Left lung (tissue), 14 donors: ENCODE measurements at places on chromosomes 5 and 9. TPM values are rescaled to one million over a fixed set of nuclear protein-coding genes. Genes with fewer than 3 reads are reported as not detected.

GRCh38 chr9:129102791-129103594 lies 7.6 kb downstream of the CRAT start:
- DNase-seq = no peak

GRCh38 chr9:70678153-70678552 lies 263.7 kb upstream of the KLF9 start:
- no peak for DNase-seq

LCN12 gene
- 20.9 TPM for polyA plus RNA-seq

C7 gene
- polyA plus RNA-seq = 559 TPM

DNA sequence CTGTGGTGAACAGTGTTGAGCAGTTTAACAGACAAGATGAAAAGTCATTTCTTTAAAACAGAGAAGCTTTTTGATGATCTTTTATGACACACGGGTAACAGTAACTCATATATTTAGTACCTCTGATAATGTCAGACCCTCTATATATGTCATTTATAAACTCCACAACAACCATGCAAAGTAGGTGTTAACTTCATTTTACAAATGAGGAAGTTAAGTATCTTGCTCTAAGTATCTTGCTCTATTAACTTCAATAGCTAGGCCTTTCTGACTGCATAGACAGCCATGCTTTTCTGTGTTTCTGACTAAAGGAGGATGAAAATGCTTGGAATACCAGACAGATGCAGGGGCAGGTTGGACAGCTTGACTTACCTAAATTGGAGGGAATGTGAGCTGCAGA lies 1.8 kb downstream of the NUDT2 start:
- DNase-seq = no peak

DNA sequence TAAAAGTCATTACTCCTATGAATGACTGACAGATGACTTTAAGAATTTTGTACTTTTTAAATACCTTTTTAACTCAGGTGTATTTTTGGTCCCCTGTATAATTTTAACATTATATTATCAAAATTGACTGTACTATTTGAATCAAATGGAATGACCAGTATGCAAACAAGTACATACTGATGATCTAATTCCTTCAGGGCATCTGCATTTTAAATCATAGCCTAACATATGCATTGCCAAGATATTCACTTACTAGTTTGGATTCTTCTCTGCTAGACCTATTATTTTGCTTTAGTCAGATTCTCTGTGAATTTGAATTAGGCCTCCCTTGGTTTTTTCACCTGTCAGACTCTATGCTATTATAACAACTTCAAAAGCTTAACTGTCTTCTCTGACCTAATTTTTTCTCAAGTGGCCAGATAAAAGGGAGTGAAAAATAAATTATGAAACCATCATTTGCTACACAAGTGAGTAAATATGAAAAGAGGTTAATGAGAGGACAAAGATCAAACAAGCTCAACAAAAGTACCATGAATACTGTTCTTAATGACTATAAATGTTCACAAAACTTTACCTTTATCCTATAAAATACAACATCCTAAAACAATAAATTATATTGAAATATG lies 1505.2 kb upstream of the CDH9 start:
- no peak for DNase-seq

LEAP2 gene
- 3.8 TPM for polyA plus RNA-seq

DNA sequence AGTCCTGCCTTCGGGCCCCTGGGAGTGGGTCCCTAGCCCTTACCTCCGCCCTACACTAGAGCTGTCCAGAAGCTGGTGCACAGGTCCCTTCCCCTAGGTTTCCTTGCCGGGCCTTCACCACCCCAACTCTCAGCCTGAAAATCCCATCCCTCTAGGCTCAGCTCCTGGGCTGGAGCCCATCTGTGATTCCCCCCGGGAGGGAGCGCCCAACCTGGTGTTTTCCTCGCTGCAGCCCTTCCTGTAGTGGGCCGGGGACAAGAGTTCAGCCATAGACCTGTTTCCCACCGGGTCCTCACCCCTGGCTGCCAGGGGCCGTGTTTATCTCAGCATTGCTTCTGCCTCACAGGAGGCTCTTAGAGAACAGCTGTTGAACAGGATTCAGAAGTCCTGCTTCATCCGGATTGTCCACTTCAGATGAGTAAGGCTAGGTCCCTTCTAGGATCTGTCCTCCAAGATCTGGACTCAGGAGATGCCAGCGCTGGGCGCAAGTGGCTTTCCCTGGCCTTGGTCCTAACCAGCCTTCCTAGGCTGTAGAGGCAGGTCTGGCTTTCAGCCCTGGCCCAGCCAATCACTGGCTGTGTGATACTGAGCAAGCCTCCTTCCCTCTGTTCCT lies 965 bp downstream of the GLIPR2 start:
- DNase-seq = peak; percentile 84

- DNase-seq = no peak
Measured at GRCh38 chr5:134227259-134227658, 1.4 kb upstream of the PPP2CA start.

DNA sequence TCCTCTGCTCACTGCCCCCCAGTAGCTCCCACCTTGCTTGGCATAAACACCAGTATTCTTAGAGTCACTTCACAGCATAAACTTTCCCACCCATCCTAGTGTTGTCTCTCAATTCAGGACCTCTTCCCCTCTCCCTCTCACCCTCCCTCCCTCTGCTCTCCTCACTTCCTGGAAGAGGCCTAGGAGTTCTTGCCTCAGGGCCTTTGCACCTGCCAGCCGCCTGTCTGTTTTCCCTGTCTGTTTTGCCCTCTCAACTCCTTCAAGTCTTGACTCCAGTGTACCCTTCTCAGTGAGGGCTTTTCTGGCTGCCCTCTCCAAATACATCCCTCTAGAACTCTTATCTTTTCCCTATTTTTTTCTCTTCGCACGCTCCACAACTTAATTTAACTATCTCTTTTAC lies 86.2 kb downstream of the ENTREP1 start:
- no peak for DNase-seq

- DNase-seq = no peak
Measured at GRCh38 chr9:109419531-109419930, 78.6 kb downstream of the PTPN3 start.

ENTREP1 gene
- 49.7 TPM for polyA plus RNA-seq

ANKRD33B gene
- 0.62 TPM for polyA plus RNA-seq

- DNase-seq = no peak
Measured at GRCh38 chr5:173826428-173827350, 61.5 kb upstream of the CPEB4 start.

DNA sequence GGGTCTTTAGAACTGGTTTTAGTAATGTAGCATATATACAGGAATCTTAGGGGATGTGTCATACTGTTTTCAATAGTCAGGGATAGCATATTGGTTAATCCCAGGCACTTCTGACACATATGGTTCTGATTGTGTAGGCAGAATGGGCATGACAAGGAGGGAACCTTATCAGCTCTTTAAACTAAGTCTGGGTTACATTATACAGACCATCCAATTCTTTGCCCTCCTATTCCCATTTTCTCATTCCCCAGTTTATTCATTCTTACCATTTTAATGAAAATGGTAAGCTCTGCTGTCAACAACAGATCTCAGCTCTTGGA lies 85.1 kb downstream of the NDUFAF2 start:
- no peak for DNase-seq

PPP3R2 gene
- polyA plus RNA-seq = not detected

GRCh38 chr5:135708481-135709207 lies 125.8 kb upstream of the SLC25A48 start:
- no peak for DNase-seq

GRCh38 chr5:11427569-11427968 lies 476.7 kb downstream of the CTNND2 start:
- no peak for DNase-seq

DNA sequence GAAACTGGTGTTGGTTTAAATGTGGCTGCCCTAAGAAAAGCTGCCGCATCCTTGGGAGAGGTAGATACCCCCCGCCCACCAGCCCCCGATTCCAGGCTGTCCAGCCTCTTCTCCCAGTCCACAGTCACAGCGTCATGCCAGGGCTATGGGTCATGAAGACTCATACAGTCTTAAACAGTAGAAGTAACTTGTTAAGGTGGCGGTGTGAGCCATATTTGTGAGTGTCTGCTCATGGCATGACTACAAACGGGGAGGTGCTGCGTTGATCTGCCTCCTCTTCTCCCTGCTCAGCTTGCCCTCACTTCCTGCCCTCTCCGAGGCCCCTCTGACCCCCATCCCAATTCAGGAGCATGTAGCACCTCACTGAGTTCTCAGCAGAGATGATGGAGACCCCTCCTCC lies 20.8 kb downstream of the FGD3 start:
- DNase-seq = no peak

IL5 gene
- 0.35 TPM for polyA plus RNA-seq

GRCh38 chr5:78824831-78825281 lies 160.3 kb downstream of the ARSB start:
- peak; percentile 37 for DNase-seq

DNA sequence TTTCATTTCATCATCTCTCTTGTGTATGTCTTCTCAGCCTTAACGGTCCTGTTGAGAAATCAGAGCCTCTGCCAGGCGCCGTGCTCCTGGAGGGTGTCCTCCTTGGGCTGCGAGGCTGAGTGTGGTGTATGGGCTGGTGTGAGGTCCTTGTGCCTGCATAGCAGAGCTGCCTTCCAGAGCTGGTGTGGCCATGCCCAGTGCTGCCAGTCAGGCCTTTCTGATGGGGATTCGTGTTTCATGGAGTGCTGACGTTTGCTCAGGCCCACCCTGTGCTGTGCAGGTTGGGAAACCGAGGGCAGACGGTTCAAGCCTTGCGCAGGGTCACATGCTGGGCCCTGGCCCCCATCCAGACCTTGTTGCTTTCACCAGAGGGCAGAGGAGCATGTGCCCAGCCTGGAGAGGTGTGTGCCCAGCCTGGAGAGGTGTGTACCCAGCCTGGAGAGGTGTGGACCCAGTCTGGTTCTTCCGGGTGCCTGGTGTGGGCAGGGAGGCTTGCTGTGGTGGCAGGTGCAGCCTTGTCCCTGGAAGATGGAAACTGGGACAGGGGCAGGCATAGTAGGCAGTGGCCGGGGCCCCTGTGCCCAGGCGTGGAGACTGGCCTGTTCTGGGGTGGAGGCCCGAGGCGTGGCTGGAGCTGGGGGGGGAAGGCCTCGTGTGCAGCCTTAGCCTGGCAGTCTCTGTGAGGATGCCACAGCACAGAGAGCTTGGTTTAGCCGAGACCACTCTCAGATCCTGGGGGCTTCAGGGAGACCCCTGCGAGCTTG lies 84.0 kb downstream of the RXRA start:
- no peak for DNase-seq

DNA sequence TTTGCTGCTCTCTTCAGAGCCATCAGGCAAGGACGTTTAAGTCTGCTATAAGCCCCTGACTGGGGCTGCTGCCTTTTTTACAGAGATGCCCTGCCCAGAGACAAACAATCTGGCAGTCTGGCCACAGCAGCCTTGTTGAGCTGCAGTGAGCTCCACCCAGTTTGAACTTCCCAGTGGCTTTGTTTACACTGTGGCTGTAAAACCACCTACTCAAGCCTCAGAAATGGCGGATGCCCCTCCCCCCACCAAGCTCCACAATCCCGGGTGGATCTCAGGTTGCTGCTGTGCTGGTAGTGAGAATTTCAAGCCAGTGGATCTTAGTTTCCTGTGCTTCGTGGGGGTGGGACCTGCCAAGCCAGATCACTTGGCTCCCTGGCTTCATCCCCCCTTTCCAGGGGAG lies 59.7 kb upstream of the SNCAIP start:
- no peak for DNase-seq

DNA sequence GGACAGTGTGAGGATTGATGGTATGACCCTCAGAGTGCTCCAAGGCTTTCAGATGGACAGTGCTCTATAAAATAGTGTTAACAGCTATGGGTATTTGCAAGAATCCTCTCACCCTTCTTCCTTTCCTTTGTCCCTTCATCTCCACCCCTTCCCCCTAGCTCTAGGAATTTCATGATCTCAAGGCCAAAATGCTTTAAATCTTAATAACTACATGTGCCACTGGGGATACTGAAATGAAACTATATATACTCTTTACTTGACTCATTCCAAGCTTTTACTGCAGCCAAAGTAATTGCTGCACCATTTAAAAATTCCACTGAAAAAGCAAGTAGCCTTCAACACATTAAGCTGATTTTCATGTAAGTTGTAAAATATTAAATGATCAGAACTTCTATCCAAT lies 361.6 kb upstream of the SLC30A5 start:
- no peak for DNase-seq

PDE4D gene
- polyA plus RNA-seq = 22.9 TPM

GRCh38 chr9:137951107-137951506 lies 73.5 kb downstream of the CACNA1B start:
- no peak for DNase-seq

DNA sequence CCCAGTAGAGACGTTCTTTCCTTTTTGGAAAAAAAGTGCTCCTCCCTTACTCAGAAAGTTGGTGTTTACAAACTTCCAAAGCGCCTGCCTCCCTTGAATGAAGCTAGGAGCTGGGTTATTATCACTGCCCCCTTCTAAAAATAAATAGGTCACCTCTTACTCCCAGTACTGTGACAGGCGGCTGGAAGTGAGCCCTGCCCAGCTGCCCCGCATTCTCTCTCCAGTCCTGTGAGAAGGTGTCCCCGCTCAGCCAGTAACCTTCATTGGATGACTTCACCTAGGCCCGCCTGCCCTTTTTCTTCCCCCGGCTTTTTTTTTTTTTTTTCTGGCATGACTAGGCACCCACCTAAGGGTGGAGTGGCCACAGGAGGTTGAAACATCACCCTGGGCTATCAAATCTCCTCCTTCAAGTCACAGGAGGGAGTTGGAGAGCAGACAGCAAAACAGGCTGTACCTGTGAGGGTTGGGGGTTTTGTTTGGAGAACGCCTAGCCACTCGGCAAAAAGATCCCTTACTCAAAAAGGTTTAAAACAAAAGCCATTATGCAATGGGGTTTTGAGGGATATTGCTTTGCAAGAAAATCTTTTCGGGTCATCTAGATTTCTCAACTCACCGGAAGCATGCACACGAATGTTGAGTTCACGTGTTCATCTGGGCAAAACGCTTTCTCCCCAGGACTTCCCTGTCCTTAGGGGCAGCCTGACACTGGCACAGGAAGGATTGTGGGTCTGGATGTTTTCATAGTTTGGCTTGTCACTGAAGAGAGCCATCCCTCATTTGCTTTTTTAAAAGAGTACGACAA lies 43.3 kb upstream of the ZNF622 start:
- DNase-seq = no peak

DNA sequence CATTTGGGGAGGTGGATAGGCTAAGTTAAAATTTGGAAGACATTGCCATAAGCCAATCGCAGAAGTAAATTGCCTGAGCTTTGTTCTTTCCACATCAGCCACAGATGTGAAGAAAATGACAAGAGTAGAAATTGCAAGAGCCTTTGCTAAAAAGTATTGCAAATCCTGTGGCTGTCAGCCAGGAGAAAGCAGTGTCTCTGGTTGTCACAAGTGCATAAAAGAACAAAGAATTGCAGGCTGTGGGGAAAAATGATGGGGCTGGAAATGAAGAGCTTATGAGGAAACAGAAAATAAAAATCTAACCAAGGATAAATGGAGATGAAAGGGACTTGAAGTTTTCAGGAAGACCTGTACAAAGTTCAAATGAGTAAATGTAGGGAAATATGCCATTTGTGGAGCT lies 344.8 kb downstream of the CSNK1G3 start:
- peak; percentile 45 for DNase-seq

RAB3C gene
- 1.3 TPM for polyA plus RNA-seq

CDC20B gene
- polyA plus RNA-seq = 6.6 TPM

STRBP gene
- 38.8 TPM for polyA plus RNA-seq

- DNase-seq = no peak
Measured at GRCh38 chr9:8706998-8707397, 907.4 kb upstream of the DMAC1 start.

QRFP gene
- 0.31 TPM for polyA plus RNA-seq
